ENCODE measurements at places on chromosomes 5 and 9.

DNA sequence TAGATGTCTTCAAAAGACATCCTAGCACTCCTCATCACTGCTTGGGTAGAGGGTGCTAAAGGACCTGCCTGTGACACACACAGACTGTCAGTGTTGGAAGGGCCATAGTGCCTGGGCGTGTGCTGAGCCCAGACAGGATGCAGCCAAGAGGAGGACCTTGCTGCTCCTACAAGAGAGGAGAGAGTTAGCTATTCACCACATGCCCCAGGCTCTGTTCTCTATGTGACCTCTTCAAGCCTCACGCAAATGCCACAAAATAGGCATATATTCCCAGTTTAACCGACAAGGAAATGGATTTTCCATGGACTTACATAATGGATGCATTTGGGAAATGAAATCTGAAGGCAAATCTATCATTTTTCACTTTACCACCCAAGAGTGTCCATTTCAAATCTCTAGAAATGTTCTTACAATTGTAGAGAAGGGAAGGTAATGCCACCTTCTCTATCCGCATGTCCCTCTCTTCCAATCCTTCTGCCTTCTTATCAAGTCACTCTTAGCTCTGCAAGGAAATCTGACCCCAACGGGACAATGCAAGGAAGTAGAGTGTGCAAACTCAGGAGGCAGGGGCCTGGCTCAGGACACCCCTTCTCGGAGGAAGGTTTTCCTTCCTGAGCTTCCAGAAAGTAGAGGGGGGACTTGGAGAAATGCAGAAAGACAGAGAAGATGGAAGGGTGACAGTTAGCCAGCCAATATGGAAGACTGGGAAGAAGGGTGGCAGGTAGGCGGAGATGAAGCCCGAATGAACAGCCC is 49.5 kb downstream of the TRIM32 start:
- no peak for DNase-seq

- DNase-seq: no peak
Measured at GRCh38 chr5:36529142-36529541, 77.3 kb upstream of the SLC1A3 start.

GRCh38 chr9:90890146-90890810 is 88.7 kb downstream of the SYK start:
- DNase-seq: no peak

DNA sequence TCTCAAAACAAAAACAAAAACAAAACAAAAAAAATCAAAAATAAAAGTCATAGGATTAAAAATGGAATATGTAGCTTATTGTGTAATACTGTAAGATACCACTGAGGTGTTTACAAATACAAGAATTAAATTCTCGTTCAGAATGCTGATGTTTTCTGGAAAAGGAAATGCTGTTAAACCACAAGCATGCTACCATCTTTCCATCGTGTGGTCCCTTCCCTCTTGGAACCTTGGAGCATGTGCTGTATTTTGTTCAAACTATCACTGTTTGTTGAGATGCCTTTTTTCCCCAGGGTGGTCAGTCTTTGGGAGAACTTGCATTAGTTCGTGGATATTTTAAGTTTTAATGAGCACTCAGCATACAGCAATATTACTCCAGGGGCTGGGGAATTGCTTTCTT is 39.7 kb downstream of the SUB1 start:
- no peak for DNase-seq

GRCh38 chr5:439636-440035 is 3.3 kb upstream of the EXOC3 start:
- DNase-seq: no peak

- no peak for DNase-seq
Measured at GRCh38 chr5:6439588-6440550, 8.8 kb upstream of the UBE2QL1 start.

DNA sequence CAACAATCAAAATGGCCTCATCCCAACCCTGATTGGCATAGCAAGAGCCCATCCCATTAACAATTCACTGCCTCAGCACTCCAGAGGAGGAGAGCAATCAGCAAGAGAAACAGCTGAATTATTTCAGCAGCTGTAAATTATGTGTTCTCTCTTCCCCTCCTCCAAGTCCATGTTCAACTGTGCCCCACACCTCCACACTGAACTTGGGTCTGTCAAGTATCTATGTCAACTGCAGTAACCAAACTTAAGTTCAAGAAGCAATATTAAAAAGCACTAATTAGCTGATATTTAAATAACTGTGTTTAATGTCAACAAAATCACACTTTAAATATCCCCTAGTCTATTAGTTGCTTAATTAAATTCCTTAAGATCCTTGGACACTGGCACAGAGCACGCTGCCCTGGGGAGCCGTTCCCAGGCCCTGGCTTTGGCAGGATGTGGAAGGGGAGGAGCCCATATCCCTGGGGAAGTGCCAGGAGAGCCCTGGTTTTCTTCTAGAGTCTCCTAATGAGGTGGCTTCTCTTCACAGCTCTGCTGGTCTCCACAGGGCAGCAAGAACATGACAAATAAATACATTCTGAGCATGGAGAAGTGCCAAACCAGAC is 50.6 kb downstream of the SIL1 start:
- no peak for DNase-seq

DNA sequence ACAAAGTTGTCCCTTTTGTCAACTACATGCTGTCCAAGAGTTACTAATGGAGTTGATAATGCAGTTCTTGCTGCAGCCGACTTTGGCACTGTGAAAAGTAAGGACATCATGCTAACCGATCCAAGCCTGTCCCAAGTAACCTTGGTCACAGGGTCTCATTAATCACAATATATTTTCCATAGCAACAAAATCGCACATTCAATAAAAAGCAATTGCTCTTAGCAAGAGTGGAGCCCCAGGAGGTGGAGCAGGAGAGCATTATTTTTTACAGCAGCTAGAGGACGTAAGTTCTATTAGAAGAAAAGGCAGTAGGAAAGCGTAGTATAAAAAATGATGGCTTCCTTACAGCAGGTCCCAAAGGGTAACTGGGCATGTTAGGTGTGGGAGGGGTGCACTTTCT is 570.3 kb downstream of the EBF1 start:
- no peak for DNase-seq

DNA sequence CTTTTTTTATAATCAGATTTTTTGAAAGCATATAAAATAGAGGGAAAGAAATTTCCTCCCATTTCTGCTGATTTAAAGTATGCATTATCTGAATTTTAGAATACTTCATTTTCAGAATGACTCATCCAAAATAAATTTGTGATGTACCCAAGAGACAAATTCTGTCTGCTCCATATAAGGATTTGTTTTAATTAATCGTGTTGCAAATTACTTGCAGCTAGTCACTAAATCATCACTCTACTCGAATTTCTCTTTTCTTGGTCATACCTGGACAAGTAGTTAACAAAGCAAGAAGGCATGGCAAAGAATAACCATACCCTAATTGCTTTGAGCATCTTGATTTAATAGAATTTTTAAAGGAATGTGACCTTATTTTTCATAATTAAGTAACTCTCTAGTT is 284.1 kb upstream of the GRAMD2B start:
- DNase-seq: no peak

GRCh38 chr9:105258225-105258737 is 13.8 kb downstream of the SLC44A1 start:
- DNase-seq: no peak

DNA sequence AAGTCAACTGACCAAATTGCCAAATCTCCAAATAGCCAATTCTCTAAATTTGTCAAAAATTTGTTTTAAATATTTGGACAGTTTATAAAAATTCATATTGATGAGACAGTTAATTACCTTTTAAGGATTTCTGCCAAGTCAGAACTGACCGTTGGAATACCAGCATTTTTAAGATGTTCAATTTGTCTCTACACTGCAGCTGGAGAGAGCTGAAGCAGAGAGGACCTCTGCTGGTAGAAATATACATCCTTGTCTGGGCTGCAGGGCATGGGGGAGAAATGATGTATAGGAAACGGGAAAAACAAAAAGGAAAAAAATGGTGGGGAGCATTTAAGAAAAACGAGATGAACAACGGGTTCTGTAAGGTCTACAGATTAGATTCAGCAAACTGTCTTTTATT is 16.8 kb downstream of the NR6A1 start:
- no peak for DNase-seq

- DNase-seq: no peak
Measured at GRCh38 chr9:37121881-37122280, 1.5 kb downstream of the ZCCHC7 start.

DNA sequence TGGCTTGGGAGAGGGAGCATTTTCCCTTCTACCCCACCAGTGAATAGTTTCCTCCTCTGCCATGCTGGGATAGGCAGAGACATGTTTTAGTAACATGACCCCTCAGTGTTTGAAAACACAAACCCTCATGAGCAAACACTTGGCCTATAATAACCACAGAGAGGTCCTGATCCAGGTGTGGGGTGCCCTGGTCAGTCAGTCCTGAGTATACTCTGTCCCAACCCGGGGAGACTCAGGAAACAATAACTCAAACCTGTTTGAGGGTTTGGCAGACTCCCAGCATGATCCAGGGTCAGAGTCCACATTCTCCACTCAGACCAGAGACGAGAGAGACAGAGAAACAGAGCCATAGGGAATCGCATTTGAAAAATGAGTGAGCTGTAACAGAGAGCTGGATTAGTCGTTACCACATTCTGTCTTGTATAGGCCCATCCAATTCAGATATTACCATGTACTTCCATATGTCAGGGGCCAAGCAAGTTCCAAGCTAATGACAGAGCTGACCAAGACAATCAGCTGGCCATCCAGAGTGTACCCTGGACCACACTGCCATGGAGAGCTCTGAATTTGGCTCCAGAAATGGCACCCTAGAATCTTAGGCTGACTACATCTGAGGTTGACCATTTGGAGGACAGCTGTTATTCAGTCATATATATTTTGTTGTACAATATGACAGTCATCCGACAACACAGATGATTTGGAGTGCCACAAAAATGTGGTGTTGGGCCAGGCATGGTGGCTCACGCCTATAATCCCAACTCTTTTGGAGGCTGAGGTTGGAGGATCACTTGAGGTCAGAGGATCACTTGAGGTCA is 4.2 kb upstream of the CA9 start:
- DNase-seq: no peak

All from CD4-positive, alpha-beta T cell treated with Interleukin-6 at 100 ng/mL for 8 hours (primary cell).